NCI-H1436 (cell line): ENCODE measurements at places on chromosomes 12 and 14.
A peak's percentile ranks its signal among the peaks of the same experiment; 100 is the strongest.

GRCh38 chr14:105448706-105449111, 25.9 kb upstream of the CRIP2 start:
- DNase-seq: peak; percentile 35

GRCh38 chr14:103739466-103739792, 23.8 kb downstream of the ZFYVE21 start:
- DNase-seq: no peak

DNA sequence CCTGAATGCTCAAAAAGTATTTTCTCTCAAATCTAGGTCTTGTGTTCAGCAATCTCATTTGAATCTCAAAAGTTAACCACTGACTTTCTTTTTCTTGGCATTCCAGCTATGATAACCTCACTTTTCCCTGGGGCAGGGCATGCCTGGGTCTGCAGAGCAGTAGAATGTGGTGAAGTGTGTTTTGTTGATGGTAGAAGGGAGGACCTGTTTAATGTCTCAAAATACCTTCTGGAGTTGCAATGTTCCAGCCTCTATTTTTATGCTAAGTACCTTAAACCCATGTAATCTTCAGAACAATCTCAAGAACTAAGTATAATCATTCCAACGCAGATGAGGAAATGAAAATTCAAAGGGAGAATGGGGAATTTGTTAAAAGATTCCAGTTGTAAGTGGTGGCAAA, 82.1 kb upstream of the FUT8 start:
- no peak for DNase-seq

- DNase-seq: peak; percentile 22
These were observed 151.4 kb downstream of the SLC35F4 start for GRCh38 chr14:57714487-57714931.

DNA sequence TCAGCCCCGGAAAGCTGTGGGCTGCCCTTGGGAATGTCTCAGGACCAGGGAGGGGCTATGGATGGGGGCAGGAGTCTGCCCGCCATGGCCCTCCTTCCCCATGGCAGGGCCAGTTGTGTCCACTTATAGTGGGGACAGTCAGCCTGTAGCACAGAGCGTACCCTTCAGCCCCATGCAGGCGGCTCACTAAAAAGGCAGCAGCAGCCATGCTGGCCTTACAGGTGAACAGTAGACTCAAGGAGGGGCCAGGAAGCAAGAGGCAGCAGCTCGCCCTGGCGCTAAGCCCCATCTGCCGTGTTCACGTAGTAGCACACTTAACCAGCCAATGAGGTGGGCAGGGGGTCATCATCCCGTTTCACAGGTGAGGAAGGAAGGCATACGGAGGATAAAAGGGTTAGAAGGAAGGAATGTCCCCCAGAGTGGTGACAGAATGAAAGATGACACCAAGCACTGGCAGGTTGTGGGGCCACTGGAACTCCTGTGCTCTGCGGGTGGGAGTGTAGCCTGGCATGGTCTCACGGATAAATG, 52.7 kb downstream of the FAM222A start:
- DNase-seq: no peak

DNA sequence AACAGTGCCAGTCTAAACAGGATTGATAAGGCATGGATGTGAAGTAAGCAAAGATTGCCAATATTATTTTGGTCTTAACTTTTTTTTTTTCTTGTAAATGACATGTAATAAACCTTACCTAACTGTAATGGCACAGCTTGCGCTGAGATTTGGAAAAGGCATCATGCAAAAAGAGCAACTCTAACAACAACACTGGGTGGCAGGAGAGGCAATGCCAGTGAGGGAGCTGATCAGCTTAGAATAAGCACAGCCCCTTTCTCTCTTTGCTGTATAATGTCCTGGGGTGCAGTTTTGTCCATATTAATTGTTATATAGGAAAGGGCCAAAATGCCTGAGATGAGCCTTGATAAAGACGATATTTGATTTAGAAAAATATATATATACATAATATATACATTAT, 1589.7 kb upstream of the FLRT2 start:
- no peak for DNase-seq

DNA sequence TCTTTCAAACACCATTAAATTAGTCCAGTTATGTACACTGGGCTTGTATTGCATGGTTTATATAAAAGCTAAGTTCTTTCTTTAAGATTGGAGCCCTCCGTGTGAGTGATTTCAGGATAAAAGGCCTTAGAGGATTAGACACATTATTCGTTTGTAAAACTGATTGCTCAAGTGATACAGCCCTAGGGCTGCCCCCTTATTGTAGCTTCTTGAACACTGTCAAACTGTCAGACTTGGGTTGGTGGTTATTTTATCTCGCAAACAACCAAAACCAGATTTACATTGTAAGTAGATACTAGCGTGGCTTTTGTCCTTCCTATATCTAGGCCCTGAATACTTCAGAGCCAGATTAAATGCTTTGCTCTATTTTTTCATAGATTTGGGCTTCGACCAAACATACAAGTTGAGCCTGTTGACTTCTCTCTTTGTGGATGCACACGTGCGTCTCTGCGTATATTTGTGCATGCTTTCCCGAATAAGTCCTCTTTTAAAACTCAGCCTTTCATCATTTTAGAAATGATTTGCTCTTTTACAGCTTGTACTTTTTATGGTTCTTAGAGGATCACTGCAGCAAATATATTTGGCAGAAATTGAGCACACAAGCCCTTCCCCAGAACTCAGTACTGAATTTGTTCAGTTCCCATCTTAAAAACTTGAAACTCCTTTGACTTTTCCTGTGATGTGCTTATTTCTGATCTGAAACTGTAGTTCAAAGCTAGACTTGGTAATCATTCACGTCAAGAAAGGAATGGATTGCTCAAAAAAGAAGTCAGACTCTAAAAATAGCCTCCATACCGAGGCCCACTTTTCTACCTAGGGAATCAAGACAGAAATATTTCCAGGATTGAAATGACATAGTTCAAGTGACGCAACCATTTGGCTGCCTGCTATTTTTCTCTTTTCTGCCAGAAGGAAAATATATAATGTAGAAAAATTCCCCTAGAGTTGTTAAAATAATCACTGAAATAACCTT, 129.5 kb downstream of the ETV6 start:
- DNase-seq: no peak

- no peak for DNase-seq
These were observed 36.3 kb downstream of the DTX1 start for GRCh38 chr12:113092607-113093408.

GRCh38 chr12:114441545-114441944, 35.6 kb upstream of the TBX5 start:
- DNase-seq: no peak
